ENCODE measurements at places on chromosomes 7 and 10. TPM values are rescaled to one million over a fixed set of nuclear protein-coding genes. Genes with fewer than 3 reads are reported as not detected.

RAPGEF5 gene
- 55.2 TPM for total RNA-seq

SNCG gene
- total RNA-seq, result 265 TPM

ANKRD61 gene
- total RNA-seq, result 0.45 TPM

PIP4K2A gene
- total RNA-seq, result 49.6 TPM

NODAL gene
- total RNA-seq, result not detected

TLX1 gene
- total RNA-seq, result not detected

CYP3A7 gene
- not detected for total RNA-seq
